ENCODE measurements at places on chromosomes 2 and 18. TPM values are rescaled to one million over a fixed set of nuclear protein-coding genes. Genes with fewer than 3 reads are reported as not detected.

Gene IL1RL2
- 1.3 TPM for total RNA-seq

GRCh38 chr2:39723946-39724827 lies 54.9 kb downstream of the THUMPD2 start:
- H3K27me3 ChIP-seq, result no peaks in the 10 kb centered on the region
- no peaks in the 10 kb centered on the region for H3K36me3 ChIP-seq
- no peak overlapping the region for H3K27ac ChIP-seq
- no peaks in the 10 kb centered on the region for H3K4me1 ChIP-seq
- DNase-seq, result no peak
- H3K4me3 ChIP-seq, result no peak overlapping the region

- no peak for DNase-seq
- H3K4me1 ChIP-seq, result no peaks in the 10 kb centered on the region
- no peak overlapping the region for H3K27ac ChIP-seq
- H3K36me3 ChIP-seq, result no peaks in the 10 kb centered on the region
- no peaks in the 10 kb centered on the region for H3K27me3 ChIP-seq
- H3K4me3 ChIP-seq, result no peak overlapping the region
These were observed 3.6 kb downstream of the ZC3H8 start for GRCh38 chr2:112251271-112251670.

GRCh38 chr2:1482253-1482675 lies 69.0 kb downstream of the TPO start:
- H3K27me3 ChIP-seq, result no peaks in the 10 kb centered on the region
- H3K36me3 ChIP-seq, result no peaks in the 10 kb centered on the region
- no peak overlapping the region for H3K27ac ChIP-seq
- H3K4me1 ChIP-seq, result no peaks in the 10 kb centered on the region

- no peaks in the 10 kb centered on the region for H3K36me3 ChIP-seq
- H3K4me3 ChIP-seq, result no peak overlapping the region
- peak overlapping the region; percentile 58 for H3K27ac ChIP-seq
- peaks cover 20% of the 10 kb centered on the region for H3K4me1 ChIP-seq
- no peaks in the 10 kb centered on the region for H3K27me3 ChIP-seq
These were observed 169.1 kb upstream of the KLF7 start for GRCh38 chr2:207334624-207335371.

DNA sequence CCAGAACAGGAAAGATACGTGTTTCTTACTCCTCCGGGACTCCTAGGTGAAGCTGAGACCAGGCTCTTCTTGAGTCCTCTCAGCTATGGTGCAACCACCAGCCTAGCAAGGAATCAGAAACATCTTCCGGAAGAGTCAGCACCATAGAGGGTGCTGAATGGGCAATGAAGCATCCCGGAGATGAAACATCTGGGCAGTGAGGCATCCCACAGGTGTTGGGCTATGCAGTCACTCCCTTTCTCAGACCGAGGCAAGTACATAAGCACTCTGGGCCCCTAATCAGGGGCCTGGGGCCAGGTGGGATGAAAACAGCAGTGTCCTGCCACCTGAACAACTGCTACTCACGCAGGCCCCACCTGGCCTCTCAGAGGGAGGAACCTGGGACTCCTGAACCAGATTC lies 1.4 kb upstream of the CAPN10 start:
- H3K4me3 ChIP-seq, result no peak overlapping the region
- peaks cover 33% of the 10 kb centered on the region for H3K4me1 ChIP-seq
- no peaks in the 10 kb centered on the region for H3K36me3 ChIP-seq
- DNase-seq, result no peak
- peak overlapping the region; percentile 97 for H3K27ac ChIP-seq

GRCh38 chr2:184523732-184524131 lies 74.6 kb upstream of the ZNF804A start:
- H3K27me3 ChIP-seq, result no peaks in the 10 kb centered on the region
- no peaks in the 10 kb centered on the region for H3K4me1 ChIP-seq
- DNase-seq, result no peak
- no peaks in the 10 kb centered on the region for H3K36me3 ChIP-seq
- no peak overlapping the region for H3K4me3 ChIP-seq

GRCh38 chr2:140658760-140659692 lies 1471.8 kb downstream of the LRP1B start:
- no peak overlapping the region for H3K27ac ChIP-seq
- DNase-seq, result no peak
- H3K4me3 ChIP-seq, result no peak overlapping the region
- H3K36me3 ChIP-seq, result no peaks in the 10 kb centered on the region

- no peak overlapping the region for H3K4me3 ChIP-seq
- no peak for DNase-seq
- H3K36me3 ChIP-seq, result no peaks in the 10 kb centered on the region
- H3K27ac ChIP-seq, result no peak overlapping the region
These were observed 110.8 kb upstream of the KCNJ3 start for GRCh38 chr2:154587739-154588138.

Gene ICA1L
- 13.7 TPM for total RNA-seq

GRCh38 chr2:240013343-240013742 lies 11.8 kb downstream of the NDUFA10 start:
- no peak overlapping the region for H3K27ac ChIP-seq
- H3K4me3 ChIP-seq, result no peak overlapping the region
- peaks cover 88% of the 10 kb centered on the region for H3K36me3 ChIP-seq
- no peak for DNase-seq
- no peaks in the 10 kb centered on the region for H3K4me1 ChIP-seq

GRCh38 chr2:3490191-3491170 lies 28.9 kb downstream of the ADI1 start:
- H3K4me3 ChIP-seq, result no peak overlapping the region
- no peak for DNase-seq
- no peaks in the 10 kb centered on the region for H3K36me3 ChIP-seq
- H3K27ac ChIP-seq, result no peak overlapping the region

Gene PLEK
- total RNA-seq, result 18.4 TPM

GRCh38 chr2:239226677-239227581 lies 173.9 kb downstream of the HDAC4 start:
- no peak overlapping the region for H3K4me3 ChIP-seq
- H3K27me3 ChIP-seq, result no peaks in the 10 kb centered on the region
- H3K4me1 ChIP-seq, result peaks cover 16% of the 10 kb centered on the region
- peak overlapping the region; percentile 14 for H3K27ac ChIP-seq

DNA sequence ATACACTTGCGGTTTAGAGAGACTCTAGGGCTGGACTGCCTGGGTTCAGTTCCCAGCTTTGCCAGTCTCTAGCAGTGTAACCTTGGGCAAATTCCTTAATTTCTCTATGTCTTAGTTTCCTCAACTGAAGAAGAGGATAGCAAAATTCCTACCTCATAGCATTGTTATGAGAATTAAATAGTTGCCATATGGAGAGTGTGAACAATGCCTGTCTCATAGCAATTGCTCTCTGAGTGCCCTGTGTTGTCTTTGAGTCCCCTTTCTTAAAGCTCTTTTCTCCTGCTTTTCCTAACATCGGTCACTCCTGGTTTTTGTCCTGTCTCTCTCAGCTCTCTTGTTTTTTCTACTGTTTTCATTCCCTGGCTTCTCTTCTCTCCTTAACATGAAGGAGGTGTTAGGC lies 116.8 kb upstream of the ALPP start:
- no peak overlapping the region for H3K27ac ChIP-seq
- no peaks in the 10 kb centered on the region for H3K4me1 ChIP-seq
- no peak overlapping the region for H3K4me3 ChIP-seq
- H3K36me3 ChIP-seq, result peaks cover 17% of the 10 kb centered on the region
- DNase-seq, result no peak
- H3K27me3 ChIP-seq, result no peaks in the 10 kb centered on the region

DNA sequence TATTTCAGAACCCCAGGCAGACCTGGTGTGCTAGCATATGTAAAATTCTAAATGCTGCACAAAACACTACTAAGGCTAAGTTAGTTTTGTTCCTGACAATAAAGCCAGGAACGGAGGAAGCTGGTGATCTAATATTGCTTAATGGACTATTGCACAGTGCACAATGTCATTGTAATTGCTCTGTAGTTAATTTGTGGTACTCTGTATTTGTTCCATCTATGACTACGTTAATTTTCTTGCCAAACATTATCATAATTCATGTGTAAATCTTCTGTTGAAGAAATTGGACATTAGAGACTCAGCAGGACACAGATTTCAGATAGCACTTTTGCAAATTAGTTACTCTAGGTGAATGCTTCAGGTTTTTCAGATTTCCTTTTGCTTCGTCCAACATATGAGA lies 232.3 kb downstream of the RIT2 start:
- no peaks in the 10 kb centered on the region for H3K27me3 ChIP-seq
- H3K27ac ChIP-seq, result no peak overlapping the region
- H3K36me3 ChIP-seq, result no peaks in the 10 kb centered on the region

GRCh38 chr2:6845312-6845711 lies 20.4 kb downstream of the CMPK2 start:
- no peak for DNase-seq
- no peaks in the 10 kb centered on the region for H3K36me3 ChIP-seq

DNA sequence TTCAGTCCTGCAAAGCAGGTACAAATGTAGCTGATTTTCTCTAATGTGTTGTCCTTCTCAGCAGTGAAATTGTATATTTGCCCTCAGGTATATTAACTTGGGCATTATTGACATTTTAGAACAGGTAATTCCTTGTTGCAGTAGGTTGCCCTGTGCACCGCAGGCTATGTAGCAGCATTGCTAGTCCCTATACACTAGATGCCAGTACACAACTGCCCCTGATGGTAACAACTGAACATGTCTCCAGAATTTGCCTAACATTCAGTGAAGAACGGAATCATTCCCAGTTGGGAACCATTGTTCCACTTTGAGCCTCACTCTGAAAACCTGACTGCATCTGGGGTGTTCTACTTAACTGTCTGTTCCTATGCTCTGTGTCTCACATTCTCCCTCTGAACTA lies 23.1 kb upstream of the TFPI start:
- no peaks in the 10 kb centered on the region for H3K4me1 ChIP-seq
- DNase-seq, result no peak
- H3K27ac ChIP-seq, result no peak overlapping the region
- no peaks in the 10 kb centered on the region for H3K27me3 ChIP-seq

DNA sequence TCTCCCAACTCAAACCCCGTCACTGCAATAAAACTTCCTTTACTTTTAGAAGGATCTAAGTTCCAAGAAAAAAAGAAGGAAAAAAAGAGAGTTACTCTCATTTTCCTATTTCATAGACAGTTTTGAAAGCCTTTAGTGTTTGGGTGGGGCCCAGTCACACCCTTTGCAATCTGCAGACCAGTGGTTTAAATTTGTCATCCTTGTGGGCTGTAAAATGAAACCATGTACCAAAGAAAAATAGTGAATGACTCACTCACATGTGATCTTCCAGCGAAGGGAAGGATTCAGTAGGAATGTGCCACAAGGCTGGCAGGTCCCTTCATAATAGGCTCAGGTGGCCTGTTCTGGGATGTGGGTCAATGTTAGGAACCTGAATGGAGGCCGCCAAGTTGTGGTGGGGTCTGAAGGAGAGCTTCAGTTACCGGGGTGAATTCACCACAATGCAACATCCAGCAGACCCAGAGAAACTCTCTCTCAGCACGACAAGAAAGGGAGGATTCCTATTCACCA lies 28.3 kb downstream of the ANXA4 start:
- H3K4me3 ChIP-seq, result no peak overlapping the region
- peaks cover 12% of the 10 kb centered on the region for H3K4me1 ChIP-seq
- DNase-seq, result peak; percentile 41
- no peak overlapping the region for H3K27ac ChIP-seq
- no peaks in the 10 kb centered on the region for H3K36me3 ChIP-seq

- H3K27ac ChIP-seq, result no peak overlapping the region
- no peaks in the 10 kb centered on the region for H3K4me1 ChIP-seq
- H3K27me3 ChIP-seq, result no peaks in the 10 kb centered on the region
These were observed 156.6 kb downstream of the AKAIN1 start for GRCh38 chr18:5040476-5040875.

- H3K4me1 ChIP-seq, result no peaks in the 10 kb centered on the region
- DNase-seq, result no peak
- H3K27me3 ChIP-seq, result no peaks in the 10 kb centered on the region
- no peak overlapping the region for H3K27ac ChIP-seq
- H3K4me3 ChIP-seq, result no peak overlapping the region
- H3K36me3 ChIP-seq, result no peaks in the 10 kb centered on the region
These were observed 5.6 kb downstream of the PDCD1 start for GRCh38 chr2:241852981-241853631.

GRCh38 chr2:238693337-238694093 lies 154.4 kb upstream of the TWIST2 start:
- no peak overlapping the region for H3K4me3 ChIP-seq
- DNase-seq, result no peak
- no peaks in the 10 kb centered on the region for H3K4me1 ChIP-seq
- no peaks in the 10 kb centered on the region for H3K36me3 ChIP-seq
- no peak overlapping the region for H3K27ac ChIP-seq

DNA sequence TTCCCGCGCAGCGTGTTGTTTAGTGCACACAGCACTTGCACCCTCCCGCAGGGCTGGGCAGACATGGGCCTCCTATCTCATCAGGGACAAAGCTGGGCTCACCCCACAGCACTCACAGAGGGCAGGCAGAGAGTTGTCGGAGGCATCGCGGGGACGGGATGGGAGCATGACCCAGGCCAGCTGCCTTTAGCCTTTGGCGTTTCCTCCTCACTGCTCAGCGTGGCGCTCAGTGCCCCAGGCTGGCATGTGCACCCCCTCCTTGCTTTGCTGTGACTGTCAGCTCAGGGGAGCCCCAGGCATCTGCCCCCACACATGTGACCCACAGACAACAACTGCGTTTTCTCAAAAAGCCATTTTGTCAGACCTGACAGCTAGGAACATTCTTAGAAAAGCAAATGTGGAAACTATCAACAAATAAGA lies 101.1 kb downstream of the RNF144A start:
- DNase-seq, result no peak
- no peak overlapping the region for H3K4me3 ChIP-seq
- peak overlapping the region; percentile 76 for H3K27ac ChIP-seq

GRCh38 chr2:15782009-15782751 lies 158.2 kb upstream of the MYCN start:
- DNase-seq, result no peak
- no peak overlapping the region for H3K27ac ChIP-seq
- no peaks in the 10 kb centered on the region for H3K36me3 ChIP-seq
- H3K4me1 ChIP-seq, result no peaks in the 10 kb centered on the region

DNA sequence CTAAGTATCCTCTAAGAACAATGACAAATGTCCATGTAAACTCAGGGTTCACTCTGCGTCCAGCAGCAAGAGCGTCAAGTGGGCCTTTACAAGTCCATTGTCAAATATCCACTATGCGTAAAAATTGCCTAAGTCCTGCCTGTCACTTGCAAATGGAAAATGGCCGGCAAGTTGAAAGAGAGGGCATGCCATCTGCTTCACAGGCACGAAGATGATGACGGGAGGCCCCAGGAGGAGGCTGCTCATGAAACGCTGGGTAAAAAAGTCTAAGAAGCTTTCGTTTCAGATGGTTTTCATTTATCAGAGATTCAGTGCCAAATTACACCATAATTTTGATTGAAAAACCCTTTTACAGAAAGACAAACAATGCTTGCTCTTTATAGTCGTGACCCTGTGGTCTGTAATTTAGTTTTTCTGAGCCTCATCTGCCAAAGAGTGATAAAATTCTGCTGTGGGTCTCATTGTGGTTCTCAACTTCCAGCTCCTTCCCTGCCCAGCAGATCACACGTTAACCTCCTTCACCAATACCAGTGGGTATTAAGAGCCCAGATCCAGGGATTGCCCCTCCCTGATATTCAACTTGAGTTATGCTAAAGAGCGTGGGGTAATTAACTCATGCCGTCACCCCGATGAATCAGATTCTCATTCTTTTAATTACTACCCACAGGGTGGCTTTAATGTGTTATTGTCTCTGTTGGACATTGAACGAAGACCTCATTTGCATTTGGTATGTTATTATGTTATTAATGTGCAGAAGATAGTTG lies 160.2 kb upstream of the ALKAL2 start:
- H3K4me3 ChIP-seq, result no peak overlapping the region
- H3K27ac ChIP-seq, result no peak overlapping the region
- no peaks in the 10 kb centered on the region for H3K4me1 ChIP-seq
- no peaks in the 10 kb centered on the region for H3K36me3 ChIP-seq
- H3K27me3 ChIP-seq, result no peaks in the 10 kb centered on the region

Measured in adrenal gland (tissue), 19 donors.